Amniotic epithelial cell (primary cell): ENCODE measurements at places on chromosomes 11 and 22.

DNA sequence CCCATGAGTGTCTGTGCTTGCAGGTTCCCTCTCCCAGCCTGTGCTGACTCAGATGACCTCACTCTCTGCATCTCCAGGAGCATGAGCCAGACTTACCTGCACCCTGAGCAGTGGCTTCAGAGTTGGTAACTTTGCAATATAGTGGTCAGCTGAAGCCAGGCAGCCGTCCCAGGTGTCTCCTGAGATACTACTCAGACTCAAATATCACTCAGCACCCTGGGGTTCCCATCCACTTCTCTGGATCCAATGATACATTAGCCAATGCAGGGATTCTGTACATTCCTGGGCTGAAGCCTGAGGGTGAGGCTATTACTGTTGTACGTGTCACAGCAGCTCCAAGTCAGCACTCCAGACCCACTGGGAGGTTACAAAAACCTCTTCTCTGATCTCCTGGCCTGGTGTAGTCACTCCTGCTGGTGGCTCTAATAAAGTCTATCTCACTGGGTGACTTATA lies 87.8 kb upstream of the TOP3B start:
- DNase-seq, result no peak

- peak; percentile 19 for DNase-seq
These were observed 23.9 kb upstream of the TSPAN18 start for GRCh38 chr11:44702889-44703288.

DNA sequence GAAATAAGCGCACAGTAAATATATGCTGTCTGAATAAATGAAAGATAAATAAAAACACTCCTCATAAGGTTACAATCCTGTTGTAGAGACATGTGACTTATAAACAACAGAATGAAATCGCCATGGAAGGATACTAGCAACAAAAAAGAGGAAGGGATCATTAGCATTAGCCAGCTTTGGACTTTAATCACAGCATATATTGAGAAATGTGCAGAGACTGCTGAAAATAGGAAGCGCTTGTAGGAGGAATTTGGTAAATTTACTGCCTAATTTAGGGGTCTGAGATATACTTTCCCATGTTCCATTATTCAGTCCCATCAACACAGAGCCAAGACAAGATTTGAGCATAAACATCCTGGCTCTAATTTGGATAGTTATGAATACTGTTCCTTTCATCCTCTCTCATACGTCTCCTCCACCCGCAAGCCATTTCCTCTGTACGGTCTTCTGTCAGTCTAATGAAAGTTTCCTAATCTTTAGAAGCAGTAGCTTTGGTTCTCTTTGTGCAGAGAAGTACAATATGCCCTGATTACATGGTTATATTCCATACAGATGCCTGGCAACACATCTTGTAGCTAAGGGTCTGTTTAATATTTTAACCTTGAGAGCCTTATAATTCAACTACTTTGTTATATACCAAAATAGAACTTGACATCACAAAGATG lies 37.1 kb upstream of the AKIP1 start:
- DNase-seq, result no peak

- DNase-seq, result no peak
These were observed 110.2 kb downstream of the TRIM29 start for GRCh38 chr11:120027546-120028180.

- no peak for DNase-seq
These were observed 720 bp downstream of the PACS1 start for GRCh38 chr11:66070604-66071380.

DNA sequence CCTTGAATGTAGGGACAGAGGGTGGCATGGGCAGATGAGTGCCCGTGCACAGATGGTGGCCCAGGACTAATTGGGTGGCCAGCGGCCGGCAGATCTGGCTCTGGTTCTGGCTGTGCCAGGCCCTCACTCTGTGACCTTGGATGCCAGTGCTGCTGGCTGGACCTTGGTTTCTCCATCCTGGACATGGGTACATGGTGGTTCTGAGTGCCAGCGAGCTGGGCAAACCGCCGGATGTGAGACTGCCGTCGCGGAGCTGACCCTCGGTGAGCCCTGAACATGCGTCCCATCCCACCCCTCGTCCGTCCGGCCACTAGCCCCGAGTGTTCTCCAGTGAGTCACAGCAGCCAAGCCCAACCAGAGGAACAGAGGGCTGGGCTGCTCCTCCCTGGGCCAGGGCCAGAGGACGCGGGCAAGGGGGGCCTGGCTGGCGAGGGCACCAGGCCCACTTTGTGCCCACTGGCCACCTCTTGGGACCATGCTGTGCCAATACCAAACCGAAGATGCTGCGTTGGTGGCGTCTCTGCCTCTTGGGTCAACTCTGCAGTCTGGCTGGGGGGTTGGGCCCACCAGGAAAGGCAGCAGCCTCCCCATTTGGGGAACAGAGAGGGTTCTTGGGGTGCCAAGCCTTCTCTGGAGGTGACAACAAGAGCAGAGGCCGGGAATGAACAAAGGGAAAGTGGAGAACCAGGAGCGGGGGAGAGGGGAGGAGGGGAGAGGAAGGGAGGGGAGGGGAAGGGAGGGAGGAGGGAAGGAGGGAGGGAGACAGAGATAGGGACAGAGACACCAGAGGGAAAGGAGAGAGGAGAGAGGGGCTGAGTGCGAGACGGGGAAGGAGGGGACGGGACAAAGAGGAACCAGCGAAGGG lies 10.7 kb downstream of the LSP1 start:
- peak; percentile 77 for DNase-seq

DNA sequence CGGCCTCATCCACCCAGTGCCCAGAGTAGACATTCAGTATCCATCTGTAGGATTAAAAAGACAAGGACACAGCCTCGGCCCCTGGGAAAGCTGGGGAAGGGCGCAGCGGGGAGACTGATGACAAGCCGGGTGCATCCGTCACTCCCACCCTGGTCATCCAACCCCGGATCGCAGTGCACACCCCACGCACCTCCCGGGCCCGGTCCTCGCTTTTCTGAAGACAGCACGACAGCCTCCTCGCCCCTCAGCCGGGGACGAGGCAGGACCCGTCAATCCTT lies 1.1 kb downstream of the FCHSD2 start:
- DNase-seq, result no peak

- no peak for DNase-seq
These were observed 91.2 kb downstream of the DSCAML1 start for GRCh38 chr11:117705866-117706265.

DNA sequence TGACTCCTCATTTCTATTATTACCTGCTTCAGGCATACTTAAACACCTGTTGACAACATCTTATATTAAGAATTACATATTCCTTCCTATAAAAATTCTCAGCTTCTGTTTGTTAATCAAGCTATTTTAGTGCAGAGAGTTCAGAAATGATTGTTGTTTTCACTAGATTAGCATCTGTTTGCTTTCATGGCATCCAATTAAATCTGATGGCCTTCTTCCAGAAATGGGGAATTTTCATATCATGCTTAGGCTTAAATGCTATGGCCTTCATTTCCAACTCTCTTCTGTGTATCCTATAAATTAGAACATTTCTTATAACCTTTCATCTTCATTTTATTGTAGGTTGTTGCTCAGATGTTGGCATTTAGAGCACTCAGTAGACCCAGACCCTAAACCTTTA lies 180.0 kb downstream of the WNT11 start:
- DNase-seq, result no peak

GRCh38 chr22:39913321-39913720 lies 12.4 kb downstream of the GRAP2 start:
- peak; percentile 7 for DNase-seq

GRCh38 chr11:65780770-65781151 lies at the start of gene AP5B1:
TSS of gene AP5B1 (minus strand) at chr11:65780976. CDS start at chr11:65780591, 385 bp downstream.
- DNase-seq, result peak; percentile 44

- no peak for DNase-seq
These were observed 50.1 kb upstream of the SHANK2 start for GRCh38 chr11:71302534-71302909.

GRCh38 chr11:100066399-100066798 lies 620.7 kb upstream of the ARHGAP42 start:
- no peak for DNase-seq

DNA sequence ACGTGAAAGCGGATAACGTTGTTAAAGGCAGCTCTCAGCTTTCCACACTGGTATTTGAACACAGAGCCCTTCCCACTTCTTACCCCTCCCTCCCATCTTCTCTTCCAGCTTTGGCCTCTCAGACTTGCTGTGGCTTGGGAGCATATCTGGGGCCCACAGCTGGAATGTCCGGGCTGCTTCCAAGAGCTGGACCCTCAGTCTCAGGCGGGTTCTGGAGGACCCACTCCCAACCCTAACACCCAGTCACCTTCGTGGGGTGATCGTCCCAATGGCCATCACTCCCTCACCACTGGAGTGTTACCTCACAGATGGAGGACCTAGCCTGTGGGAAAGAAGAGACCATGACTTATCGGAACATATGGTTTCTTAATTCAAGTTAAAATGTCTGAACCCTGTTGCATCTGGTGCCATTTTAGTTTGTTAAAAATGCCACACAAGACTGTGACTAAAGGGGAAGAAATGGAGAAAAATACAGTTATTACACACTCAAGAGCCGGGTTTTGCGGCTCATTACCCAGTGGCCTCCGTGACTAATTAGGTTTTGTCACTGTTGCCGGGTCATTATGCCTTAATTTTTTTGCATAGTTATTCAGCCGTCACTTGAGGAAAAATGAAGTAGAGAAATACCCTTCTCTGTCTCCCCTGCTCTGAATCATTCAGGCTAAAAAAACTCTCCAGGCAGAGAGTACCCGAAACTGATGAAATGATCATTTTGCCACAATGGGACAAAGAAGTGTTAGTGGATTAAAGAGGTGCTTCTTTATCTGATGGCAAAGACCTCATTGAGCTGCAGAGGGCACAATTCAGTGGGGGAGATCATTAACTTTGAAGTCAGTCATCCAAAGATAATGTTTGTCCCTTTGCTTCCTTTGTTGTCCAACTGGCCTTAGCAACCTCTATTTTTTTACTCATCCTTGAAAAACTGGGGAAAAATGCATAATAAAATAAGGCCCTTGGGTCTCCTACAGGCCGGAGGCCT lies 87.2 kb upstream of the HTATIP2 start:
- no peak for DNase-seq

DNA sequence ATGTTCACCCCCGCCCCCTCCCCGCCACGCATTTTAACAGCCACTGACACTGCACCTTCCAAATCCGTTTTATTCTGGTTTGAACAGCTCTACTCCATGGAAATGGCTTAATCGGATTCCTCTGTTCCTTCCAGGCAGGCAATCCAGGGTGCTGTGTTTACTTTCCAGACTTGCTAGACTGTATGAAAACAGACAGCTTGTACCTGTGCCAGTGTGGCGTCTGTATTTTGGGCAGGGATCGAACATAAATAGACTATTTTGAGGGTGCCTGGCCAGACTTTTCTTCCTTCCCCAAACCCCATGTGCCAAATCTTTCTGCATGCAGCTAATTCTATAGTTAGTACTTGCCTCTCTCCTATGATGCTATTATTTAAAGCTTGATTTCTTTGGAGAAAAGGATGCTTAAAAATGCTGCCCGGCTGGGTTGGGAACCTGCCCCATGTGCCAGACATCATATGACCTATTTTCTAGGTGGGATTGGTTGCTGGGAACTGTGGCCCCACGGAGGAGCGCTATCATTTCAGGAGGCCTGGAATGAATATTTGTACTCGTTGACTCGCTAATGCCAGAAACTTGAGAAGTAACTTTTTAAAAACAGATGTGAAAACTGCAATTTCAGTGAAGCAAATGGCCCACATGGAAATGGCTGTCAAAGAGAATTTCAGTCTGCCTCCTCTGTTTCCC lies 814.8 kb downstream of the BRD1 start:
- DNase-seq, result no peak

GRCh38 chr22:47853750-47854149 lies 1091.3 kb downstream of the TBC1D22A start:
- DNase-seq, result no peak

DNA sequence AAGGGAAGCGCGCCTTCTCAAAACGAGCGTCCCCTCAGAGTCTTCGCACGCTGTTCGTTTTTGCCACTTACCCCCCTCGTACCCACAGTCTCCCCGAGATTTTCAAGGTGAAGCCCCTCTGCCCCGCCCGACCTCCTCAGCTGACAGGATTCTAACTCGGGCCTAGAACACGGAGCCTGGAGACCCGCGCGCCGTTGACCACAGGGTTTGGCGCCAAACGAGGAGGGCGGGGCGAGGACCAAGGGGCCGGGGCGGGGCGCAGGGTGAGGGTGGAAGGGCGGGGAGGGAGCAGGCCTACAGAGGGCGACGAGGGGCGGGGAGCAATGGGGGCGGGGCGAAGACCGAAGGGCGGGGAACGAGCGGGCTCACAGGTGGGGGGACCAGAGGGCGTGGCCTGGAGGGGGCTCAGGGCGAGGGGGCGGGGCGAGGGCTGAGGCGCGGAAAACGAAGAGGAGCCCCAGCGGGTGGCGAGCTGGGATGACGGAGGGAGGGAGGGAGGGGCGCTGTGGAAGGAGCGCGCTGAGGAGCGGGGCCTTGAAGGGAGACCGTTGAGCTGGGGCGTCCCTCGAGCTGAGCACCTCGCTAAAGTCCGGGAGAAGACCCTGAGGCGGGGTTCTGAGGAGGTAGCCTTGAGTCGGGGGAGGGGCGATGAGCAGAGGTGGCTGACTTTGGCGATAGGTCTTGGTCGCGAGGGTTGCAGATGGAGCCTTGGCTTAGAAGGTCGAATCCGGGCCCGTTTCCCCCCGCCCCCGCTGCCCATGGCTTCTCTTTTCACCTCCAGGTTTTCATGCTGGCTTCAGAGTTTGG lies at the start of gene DMC1:
Gene DMC1 (minus strand): TSS at position 212 of the 807 bp plus-strand sequence. CDS start 1,927 bp downstream, outside the sequence.
- DNase-seq, result peak; percentile 78

DNA sequence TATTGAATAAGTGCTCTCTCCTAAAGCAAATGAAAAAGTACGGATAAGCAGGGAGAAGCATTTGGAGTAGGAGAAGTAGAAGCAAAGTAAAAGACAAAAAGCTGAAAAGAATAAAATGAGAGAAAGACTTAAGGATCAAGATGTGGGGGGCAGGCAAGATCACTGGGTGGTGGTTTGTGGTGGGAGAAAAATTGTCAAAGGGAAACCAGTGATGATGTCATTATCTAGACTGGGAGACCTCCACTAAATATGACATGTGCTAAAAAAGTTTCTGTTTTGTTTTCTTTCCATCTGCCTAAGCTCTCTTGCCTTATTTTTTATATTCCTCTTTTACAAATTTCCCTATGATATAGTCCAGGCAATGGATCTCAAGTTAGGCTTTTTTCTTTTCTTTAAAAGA lies 14.8 kb upstream of the MAML2 start:
- no peak for DNase-seq

- no peak for DNase-seq
These were observed 41.0 kb upstream of the XKR3 start for GRCh38 chr22:16866167-16866566.

GRCh38 chr11:66106786-66107599 lies 36.9 kb downstream of the PACS1 start:
- DNase-seq, result peak; percentile 52

GRCh38 chr22:17891481-17892167 lies 117.4 kb upstream of the BID start:
- no peak for DNase-seq

GRCh38 chr11:122025757-122026156 lies 90.3 kb downstream of the BLID start:
- no peak for DNase-seq

DNA sequence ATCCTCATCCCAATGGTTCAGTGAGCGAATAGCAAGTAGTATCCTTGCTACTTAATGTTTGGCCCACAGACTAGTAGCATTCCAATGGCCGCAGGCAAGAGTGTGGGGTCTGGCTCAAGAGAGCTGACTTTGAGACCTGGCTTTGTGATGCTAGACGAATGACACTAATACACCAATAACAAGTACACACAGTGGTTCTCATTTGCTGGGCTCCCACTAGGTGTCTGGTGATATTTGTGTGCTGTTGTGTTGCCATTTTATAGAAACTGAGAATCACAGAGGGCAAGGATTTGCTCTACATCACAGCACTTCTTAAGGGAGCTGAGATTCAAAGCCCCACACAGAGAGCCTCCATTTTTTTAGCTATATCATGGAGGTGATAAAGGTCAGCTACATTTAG lies 351.2 kb downstream of the TENM4 start:
- no peak for DNase-seq
